ENCODE measurements at places on chromosomes 5 and 9. TPM values are rescaled to one million over a fixed set of nuclear protein-coding genes. Genes with fewer than 3 reads are reported as not detected.

The RRAGA gene
- 51.3 TPM for total RNA-seq

The GABRG2 gene
- 0.81 TPM for total RNA-seq

The PCDHGA11 gene
- total RNA-seq, result 9.1 TPM

The KCNV2 gene
- 8.4 TPM for total RNA-seq

- DNase-seq, result no peak
Observed at GRCh38 chr5:143494162-143494561, 90.7 kb upstream of the NR3C1 start.

DNA sequence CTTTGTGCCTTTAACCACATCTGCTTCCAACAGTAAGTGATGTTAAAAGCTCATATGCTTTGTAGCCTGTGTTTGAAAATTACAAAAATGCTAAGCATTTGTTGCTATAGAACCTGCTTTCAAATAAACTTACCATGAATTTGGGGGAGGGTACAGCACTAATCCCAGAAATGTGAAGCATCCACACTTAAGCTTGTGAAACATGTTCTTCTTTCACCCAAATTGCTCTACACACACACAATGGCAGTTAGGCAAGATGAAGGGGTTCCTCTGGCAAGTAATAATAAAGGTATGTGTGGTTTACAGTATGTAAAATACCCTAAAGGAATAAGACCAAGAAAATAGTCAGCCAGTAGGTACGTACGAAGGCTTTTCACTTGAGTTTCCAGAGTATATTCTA, 165.6 kb downstream of the SMARCA2 start:
- no peak for DNase-seq

GRCh38 chr5:9447691-9448090, 98.2 kb downstream of the SEMA5A start:
- no peak for DNase-seq

DNA sequence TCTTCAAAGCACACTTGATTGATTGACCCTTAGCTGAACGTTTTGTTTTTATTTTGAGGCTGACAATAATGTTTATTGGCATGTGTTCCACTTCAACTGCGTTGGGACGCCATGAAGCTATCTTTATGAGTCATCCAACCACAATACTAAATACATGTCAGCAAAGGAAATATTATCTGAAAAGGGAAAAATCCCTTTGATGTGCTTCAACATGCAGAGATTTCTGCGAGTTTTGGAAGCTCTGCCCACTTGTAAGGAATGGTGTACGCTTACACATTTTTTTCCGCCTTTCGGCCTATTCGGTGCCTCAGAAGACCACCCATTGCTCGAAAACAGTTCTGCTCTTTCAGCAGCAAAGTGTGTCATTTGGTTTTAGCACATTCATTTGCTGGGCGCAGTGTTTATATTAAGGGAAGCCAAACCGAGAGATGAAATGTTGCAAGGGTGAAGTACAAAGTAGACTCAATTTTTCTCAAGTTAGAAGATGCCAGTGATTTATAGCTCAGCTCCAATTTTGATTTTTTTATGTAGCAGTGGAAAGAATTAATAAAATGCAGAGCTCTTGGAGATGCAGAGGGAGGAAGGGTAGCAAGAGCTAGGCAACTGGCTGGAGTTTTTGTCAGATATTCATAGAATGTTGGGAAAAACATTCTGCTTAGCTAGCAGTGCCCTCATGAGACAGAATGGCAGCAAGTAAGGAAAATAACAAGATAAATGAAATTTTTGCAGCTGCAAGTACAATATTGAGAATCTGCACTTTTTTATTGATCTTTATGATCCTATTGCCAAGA, 68.9 kb downstream of the PRDM6 start:
- no peak for DNase-seq

GRCh38 chr5:6678385-6678784, 34.8 kb upstream of the TENT4A start:
- DNase-seq, result no peak

GRCh38 chr9:132862533-132862932, 15.6 kb downstream of the AK8 start:
- no peak for DNase-seq

DNA sequence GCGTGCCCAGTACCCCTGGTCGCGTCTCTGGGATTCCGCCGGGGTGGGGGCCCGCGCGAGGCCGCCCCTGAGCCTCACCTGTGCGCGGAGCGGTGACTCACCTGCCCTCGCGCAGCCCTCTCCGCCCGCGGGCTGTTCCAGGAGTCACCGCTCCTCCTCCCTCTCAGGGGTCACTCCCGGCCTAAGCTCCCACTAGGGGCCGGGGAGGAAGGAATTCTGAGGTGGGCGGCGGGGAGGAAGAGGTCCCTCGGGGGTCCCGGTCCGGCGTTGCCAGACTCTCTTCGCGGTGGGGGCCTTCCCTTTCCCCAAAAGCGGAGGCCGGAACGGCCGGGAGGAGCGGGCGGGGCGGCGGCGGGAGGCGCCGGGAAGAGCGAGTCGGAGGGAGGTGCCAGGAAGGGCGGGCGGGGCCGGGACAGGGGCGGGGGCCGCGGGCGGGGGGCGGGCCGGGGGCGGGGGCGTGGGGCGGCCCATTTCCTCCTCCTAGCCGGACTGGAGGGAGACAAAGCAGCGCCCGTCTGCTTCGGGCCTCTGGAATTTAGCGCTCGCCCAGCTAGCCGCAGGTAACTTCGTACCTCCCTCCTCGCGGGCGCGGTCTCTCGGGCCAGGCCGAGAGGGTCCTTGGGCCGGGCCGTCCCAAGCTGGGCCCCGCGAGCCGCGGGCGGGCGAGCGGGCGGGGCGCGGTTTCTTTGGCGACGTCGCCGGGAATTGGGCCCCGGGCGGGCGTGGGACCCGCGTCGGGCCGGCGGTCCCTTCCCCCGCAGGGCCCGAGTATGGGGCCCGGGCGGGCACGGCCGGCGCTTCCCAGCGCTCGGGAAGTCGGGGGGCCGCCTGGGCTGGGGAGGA, at the start of gene CTNNA1:
CTNNA1 (plus strand) TSS at position 475 of the 843 bp plus-strand sequence. CDS start 28,500 bp downstream, outside the sequence.
- DNase-seq, result peak; percentile 84

DNA sequence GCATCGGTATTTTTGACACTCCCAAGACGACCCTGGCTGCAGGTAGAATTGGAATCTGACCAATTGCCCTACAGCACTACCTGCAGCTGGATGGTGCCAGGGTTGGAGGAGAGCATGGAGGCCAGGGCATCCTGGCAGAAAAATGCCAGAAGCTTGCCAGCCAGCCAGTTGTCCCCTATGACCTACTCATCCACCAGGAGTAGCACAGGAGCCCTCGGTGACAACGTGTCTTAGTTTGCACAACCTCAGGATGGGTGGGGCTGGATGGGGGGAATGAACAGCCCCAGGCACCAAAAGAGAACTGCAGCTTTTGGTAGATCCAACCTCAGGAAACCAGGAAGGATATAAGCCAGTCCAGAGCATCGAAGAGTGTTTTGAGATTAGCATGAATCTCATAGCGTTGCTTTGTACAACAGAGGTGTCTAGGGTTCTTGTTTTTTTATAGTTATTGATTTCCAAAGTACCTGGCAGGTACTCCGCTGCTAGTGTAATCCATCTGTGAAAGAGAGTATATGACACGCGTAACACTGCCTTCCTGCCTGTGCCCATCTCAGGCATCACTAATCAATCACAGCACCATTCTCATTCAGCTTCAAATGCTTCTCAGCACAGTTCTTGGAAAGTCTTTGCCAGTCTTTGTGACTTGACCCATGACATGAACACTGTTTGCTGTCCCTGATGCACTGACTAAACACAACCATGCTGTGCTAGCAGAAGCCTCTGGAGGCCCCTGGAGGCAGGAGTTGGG, 36.7 kb upstream of the ASS1 start:
- no peak for DNase-seq

GRCh38 chr5:32711362-32711680, 200 bp downstream of the NPR3 start:
- no peak for DNase-seq

- no peak for DNase-seq
Observed at GRCh38 chr9:26669701-26670670, 222.6 kb downstream of the CAAP1 start.

GRCh38 chr9:98412101-98412842, 156.8 kb upstream of the TBC1D2 start:
- no peak for DNase-seq
